ENCODE measurements at places on chromosomes 2 and 18.

GRCh38 chr2:159521272-159521671 is 95.1 kb downstream of the BAZ2B start:
- no peak for DNase-seq

DNA sequence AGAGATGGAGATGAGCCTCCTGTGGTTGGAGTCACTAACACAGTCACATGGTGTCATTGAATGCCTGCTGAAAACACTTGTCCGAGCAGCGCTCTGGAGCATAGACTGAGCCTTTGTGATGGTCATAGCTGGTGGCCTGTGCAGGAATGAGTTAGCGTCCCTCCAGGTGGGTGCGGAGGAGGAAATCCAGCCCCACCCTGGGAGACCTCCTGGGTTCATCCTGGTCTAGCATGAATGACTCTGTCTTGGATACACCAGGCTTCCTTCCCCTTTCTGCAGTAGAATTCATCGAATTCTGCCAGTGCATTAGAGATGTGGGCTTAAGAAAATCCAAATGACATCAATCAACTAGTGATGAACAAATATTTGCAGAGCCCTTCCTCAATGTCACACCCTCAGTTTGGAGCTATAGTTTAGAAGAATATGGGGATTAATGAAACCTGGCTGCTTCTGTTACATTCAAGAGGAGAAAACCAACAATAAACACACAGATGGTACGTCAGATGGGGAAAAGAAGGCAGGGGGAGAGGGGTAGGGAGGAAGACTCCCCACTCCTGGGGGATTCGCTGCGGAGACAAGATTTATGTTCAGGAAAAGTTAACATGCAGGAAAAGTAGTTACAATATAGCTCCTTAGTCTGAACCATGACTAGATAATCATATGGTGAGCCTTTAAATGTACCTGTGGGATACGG is 136.7 kb downstream of the DDX1 start:
- DNase-seq: no peak

- DNase-seq: no peak
These were observed 193.9 kb upstream of the HS6ST1 start for GRCh38 chr2:128512379-128513115.

DNA sequence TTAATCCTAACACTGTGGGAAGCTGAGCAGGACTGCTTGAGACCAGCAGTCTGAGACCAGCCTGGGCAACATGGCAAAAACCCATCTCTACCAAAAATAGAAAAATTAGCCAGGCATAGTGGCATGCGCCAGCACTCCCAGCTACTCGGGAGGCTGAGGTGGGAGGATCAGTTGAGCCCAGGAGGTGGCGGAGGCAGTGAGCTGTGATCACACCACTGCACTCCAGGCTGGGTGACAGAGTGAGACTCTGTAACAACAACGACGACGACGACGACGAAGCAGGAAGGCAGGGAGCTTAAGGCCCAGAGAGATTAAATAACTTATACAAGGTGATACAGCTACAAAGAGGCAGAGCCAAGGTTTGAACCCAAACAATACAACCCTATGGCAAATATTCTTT is 37.3 kb downstream of the CFAP36 start:
- DNase-seq: no peak

- no peak for DNase-seq
These were observed 46.4 kb downstream of the ADCY3 start for GRCh38 chr2:24873619-24874018.

DNA sequence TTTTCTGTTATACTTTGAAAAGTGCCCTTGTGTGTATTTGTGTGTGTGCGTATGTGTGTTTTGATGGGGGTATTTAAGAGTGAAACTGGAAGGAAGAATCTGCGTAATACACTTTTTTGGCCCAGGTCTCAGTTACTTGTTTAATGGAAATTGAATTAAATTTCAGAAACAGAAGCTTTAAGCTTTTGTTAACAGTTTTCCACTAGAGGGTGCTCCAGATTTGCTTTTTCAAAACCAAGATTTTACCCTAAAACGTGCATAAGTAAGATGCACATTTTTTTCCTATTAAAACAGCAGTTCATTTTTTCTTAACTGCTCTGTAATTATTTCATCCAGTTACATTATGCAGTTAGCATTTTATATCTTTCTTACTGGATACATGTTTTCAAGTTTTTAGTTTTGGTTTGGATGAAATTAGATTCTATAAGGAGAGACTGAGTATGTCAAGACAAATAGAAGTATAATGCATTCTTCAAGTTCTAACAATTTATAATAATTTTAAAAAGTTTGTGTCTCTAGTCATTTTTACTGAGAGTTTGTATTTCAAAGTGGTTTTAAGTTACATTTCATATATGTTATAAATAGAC is 97.2 kb downstream of the PIK3C3 start:
- no peak for DNase-seq

DNA sequence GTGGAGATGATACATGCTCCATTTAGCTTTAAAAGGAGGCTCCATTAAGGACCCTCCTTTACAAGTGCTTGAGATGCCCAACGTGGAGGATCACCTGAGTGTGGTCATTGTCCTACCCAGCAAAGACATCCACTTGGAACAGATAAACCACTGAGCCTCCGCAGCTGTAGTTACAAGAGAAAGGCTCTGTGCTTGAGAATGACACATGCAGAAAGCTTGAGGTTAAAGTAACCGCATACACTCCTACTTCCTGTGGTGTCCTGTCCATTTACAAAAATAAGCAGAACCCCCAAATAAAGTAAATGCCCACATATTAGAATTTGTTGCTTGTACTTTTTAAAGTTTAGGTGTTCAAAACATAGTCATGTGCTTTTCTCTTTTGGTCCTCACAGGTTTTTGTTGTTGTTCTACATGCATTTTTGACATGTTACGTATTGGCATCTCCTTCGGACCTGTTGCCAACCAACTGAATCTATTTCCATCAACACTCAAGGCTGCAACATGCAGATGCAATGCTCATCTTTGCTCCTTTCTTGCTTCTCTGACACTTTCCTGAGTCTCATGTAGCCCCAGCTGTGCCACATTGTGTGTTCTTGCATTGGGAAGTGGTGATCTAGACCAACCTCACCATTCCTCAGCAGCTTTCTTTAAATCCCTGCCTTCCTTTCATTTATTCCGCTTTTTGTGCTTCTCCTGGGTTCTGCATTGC is 56.0 kb downstream of the SERPINB7 start:
- DNase-seq: no peak

DNA sequence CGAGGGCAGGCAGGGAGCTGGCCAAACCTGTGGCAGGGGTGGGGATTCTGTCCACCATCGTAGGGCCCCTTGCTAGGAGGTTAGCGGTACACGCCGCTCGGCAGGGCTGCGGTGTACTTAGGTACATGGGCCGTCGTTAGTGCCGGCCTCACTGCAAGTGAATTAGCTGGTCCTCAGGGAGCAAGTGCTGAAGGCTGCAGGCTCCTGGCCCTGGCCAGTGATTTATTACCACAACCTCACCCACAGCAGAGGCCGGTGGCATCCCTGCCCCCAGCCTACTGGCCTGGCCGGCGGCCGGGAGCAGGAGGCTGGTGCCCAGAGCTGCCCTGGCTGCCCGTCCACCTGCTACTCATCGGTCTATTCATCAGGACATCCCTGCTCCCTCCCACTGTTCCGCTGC is 19.6 kb upstream of the PTMA start:
- no peak for DNase-seq

GRCh38 chr2:174614261-174614660 is 16.7 kb upstream of the WIPF1 start:
- DNase-seq: no peak

DNA sequence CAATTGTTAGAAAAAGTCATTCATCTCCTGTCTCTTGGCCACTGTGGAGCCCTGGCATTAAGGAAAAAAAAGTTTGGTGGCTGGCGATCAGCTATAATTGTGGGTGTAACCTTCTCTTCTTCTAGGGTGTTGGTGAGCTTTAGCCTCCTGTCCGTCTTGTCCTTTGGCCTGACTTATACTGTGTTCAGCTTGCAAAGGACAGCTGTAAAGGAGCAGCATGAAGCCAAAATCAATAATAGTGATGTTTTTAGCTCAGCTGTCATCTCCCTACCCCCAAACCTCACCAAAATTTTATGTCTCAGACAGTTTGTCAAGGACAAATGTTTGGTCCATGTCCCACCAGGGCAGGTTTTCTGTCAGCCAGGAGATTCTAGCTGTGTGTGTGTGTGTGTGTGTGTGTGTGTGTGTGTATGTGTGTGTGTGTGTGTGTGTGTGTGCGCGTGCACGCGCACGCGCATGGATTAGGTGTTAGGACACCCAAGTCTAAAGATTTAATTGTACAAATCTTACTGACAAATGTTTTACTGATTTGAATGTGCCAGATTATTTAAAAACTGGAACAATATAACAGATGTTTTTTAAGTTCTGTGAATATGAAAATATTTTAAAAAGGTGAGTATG is 109.2 kb downstream of the PTPRM start:
- DNase-seq: no peak

DNA sequence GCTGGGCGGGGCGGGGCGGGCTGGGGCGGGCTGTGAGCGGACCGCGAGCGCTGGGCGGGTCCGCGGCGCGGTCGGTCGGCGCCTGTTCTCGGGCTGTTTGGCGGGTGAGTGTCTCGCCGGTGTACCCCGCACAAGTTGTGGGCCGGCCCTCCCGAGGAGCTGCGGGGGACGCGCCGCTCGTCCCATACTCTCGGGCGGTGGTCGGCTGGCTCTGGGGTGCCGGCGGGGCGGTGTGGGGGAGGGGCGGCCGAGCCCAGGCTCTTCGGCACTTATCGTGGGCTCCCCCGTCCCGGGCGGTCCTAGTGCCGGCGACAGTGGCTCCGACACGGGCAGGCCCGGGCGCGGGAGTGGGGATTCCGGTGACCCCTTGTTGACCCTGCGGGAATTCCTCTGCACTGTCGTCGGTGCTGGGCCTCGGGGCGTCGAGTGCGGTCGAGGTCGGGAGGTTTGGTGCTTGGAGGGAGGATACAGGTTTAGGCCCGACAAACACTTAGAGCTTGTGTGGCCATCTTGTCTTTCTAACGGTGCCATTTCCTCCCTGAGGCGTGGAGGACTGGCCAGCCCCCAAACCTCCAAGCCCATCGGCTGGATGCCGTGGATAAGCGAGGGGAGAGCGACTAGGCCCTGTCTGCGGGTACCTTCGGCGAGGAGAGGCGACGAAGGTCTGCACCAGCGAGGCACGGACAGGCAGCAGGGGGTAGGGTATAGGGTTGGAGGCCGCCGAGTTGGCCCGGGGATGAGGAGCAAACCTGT is at the start of gene SEPTIN2:
SEPTIN2 (plus strand) TSS at position 47 of the 753 bp plus-strand sequence. CDS start 8,308 bp downstream, outside the sequence.
- peak; percentile 67 for DNase-seq

GRCh38 chr2:143397884-143398614 is 268.8 kb downstream of the ARHGAP15 start:
- no peak for DNase-seq

- no peak for DNase-seq
These were observed 184.2 kb downstream of the PIEZO2 start for GRCh38 chr18:10965119-10965518.

- no peak for DNase-seq
These were observed 97.4 kb downstream of the MCFD2 start for GRCh38 chr2:46818141-46818621.

DNA sequence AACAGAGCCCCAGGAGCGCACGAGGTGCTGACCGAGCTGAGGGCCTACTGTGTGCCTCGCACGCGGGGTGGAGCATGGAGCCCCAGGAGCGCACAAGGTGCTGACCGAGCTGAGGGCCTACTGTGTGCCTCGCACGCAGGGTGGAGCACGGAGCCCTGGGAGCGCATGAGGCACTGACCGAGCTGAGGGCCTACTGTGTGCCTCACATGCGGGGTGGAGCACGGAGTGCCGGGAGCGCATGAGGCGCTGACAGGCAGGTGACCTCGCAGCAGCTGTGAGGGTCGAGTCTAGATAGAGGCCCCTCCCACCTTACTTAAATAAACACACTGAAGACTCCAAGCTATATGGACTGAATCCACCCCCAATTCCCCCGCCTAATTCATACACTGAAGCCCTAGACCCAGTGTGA is 60.3 kb downstream of the EIPR1 start:
- DNase-seq: no peak

- no peak for DNase-seq
These were observed 3.5 kb downstream of the ATP6V1B1 start for GRCh38 chr2:70939001-70939838.

DNA sequence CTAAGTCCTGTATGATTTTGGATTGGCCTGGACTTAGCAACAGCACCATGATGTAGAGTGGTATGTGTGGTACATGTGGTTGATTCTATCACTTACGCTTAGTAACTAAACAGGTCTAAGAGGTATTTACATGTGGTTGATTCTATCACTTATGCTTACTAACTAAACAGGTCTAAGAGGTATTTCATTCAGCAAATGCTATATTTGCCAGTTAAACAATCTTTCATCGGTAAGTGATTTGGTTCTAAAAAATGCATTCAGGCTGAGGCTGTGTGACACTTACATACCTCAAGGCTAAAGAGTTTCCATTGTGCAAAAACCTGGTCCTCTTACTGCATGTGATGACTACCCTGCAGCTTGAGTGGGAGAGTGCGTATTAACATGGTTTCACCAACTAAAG is 13.1 kb downstream of the EIF4E2 start:
- DNase-seq: no peak
